ENCODE measurements at places on chromosomes 16 and 17. TPM values are rescaled to one million over a fixed set of nuclear protein-coding genes. Genes with fewer than 3 reads are reported as not detected.

- peak; percentile 66 for DNase-seq
Observed at GRCh38 chr17:5826384-5826783, 242.1 kb upstream of the NLRP1 start.

- DNase-seq: no peak
Observed at GRCh38 chr17:15444805-15445204, 22.6 kb downstream of the CDRT4 start.

- DNase-seq: no peak
Observed at GRCh38 chr17:252456-252855, 71.0 kb upstream of the DOC2B start.

DNA sequence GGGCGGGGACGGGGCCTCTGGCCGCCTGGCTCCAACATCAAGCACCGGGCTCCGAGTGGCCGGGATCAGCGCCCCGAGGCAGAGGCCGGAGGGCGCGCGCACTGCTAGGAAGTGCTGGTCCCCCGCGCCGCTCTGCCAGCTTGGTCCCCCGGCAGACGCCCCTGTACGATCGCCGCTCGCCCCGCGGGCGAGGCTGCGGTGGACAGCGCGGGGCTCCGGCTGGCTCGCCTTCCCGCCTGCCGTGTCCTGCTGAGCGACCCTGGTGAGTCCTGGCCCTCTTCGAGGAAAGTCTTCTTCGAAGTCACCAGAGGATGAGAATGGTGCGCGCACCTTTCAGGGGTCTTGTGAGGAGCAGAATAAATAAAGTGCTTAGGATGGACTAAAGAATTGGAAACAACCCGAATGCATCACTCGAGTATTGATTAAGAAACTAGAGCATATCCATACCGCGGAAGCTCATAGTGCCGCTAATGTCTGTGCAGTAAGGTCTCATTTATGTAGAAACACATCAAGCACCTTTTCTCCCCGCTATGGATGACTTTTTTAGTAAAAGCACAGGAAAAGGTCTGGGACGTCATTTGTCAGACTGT is 392 bp downstream of the ZNF213 start:
- peak; percentile 25 for DNase-seq

The RTN4RL1 gene
- 4.2 TPM for total RNA-seq

The PRDM7 gene
- not detected for total RNA-seq

The TMEM238L gene
- not detected for total RNA-seq

The CMTM1 gene
- 2.1 TPM for total RNA-seq

The PMP22 gene
- total RNA-seq: 4.6 TPM

The CPHXL gene
- total RNA-seq: not detected

The TNS4 gene
- total RNA-seq: 285 TPM
